Uterus (tissue), 4 donors: ENCODE measurements at places on chromosomes 12 and 14. TPM values are rescaled to one million over a fixed set of nuclear protein-coding genes. Genes with fewer than 3 reads are reported as not detected.

GRCh38 chr12:77133566-77133965 is 68.2 kb upstream of the E2F7 start:
- no peak for DNase-seq
- no peak overlapping the region for H3K4me3 ChIP-seq

GRCh38 chr14:68939893-68940613 is 39.0 kb downstream of the ACTN1 start:
- H3K36me3 ChIP-seq: no peaks in the 10 kb centered on the region
- H3K27me3 ChIP-seq: no peaks in the 10 kb centered on the region
- H3K27ac ChIP-seq: peak overlapping the region; percentile 95
- DNase-seq: peak; percentile 77
- H3K4me1 ChIP-seq: peaks cover 27% of the 10 kb centered on the region

- H3K27me3 ChIP-seq: no peaks in the 10 kb centered on the region
- DNase-seq: no peak
- no peak overlapping the region for H3K4me3 ChIP-seq
- H3K27ac ChIP-seq: no peak overlapping the region
- no peaks in the 10 kb centered on the region for H3K36me3 ChIP-seq
- no peaks in the 10 kb centered on the region for H3K4me1 ChIP-seq
Measured at GRCh38 chr12:41076114-41076513, 112.0 kb upstream of the PDZRN4 start.

GRCh38 chr12:11814374-11814773 is 164.9 kb downstream of the ETV6 start:
- peak overlapping the region; percentile 79 for H3K27ac ChIP-seq
- H3K4me3 ChIP-seq: no peak overlapping the region
- no peaks in the 10 kb centered on the region for H3K36me3 ChIP-seq

DNA sequence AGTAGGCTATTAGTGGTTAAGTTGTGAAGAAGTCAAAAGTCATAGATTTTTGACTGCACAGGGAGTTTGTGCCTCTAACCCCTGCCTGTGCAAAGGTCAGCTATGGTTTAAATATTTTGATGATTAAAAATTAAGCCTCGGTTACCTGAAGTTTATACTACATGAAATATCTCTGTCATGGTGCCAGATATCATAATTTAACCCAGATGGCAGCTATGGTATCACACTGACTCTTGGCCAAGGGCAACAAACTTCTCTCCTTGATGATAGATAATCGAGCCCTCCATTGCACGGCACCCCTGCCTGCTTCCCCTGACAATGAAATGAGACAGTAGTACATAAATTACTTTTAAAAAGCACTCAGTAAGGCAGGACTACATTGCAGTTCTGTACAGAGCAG is 80.8 kb downstream of the SLC35F4 start:
- no peaks in the 10 kb centered on the region for H3K27me3 ChIP-seq
- H3K4me1 ChIP-seq: no peaks in the 10 kb centered on the region
- no peak for DNase-seq
- H3K27ac ChIP-seq: no peak overlapping the region
- no peak overlapping the region for H3K4me3 ChIP-seq
- no peaks in the 10 kb centered on the region for H3K36me3 ChIP-seq

- DNase-seq: no peak
- H3K36me3 ChIP-seq: no peaks in the 10 kb centered on the region
- H3K27me3 ChIP-seq: no peaks in the 10 kb centered on the region
- H3K27ac ChIP-seq: no peak overlapping the region
- no peaks in the 10 kb centered on the region for H3K4me1 ChIP-seq
Measured at GRCh38 chr14:93525696-93526451, 95.1 kb downstream of the UNC79 start.

- no peaks in the 10 kb centered on the region for H3K4me1 ChIP-seq
- no peak for DNase-seq
- no peak overlapping the region for H3K4me3 ChIP-seq
- no peaks in the 10 kb centered on the region for H3K27me3 ChIP-seq
- H3K27ac ChIP-seq: no peak overlapping the region
Measured at GRCh38 chr12:39886106-39886505, 219.8 kb downstream of the SLC2A13 start.

- H3K36me3 ChIP-seq: no peaks in the 10 kb centered on the region
- H3K27ac ChIP-seq: no peak overlapping the region
- DNase-seq: no peak
- H3K4me1 ChIP-seq: no peaks in the 10 kb centered on the region
Measured at GRCh38 chr12:107480836-107481608, 204.6 kb upstream of the PWP1 start.

- H3K36me3 ChIP-seq: no peaks in the 10 kb centered on the region
- no peaks in the 10 kb centered on the region for H3K27me3 ChIP-seq
- DNase-seq: no peak
- no peak overlapping the region for H3K4me3 ChIP-seq
- no peak overlapping the region for H3K27ac ChIP-seq
Measured at GRCh38 chr14:34678306-34678705, 36.1 kb downstream of the CFL2 start.

The PIK3C2G gene
- total RNA-seq: not detected

The PTGER2 gene
- total RNA-seq: 5.6 TPM

The DGLUCY gene
- 14.7 TPM for total RNA-seq

The POU6F1 gene
- total RNA-seq: 3.1 TPM

The KRT77 gene
- total RNA-seq: not detected

The NPAS3 gene
- total RNA-seq: 0.51 TPM
